ENCODE measurements at places on chromosomes 16 and 17.

DNA sequence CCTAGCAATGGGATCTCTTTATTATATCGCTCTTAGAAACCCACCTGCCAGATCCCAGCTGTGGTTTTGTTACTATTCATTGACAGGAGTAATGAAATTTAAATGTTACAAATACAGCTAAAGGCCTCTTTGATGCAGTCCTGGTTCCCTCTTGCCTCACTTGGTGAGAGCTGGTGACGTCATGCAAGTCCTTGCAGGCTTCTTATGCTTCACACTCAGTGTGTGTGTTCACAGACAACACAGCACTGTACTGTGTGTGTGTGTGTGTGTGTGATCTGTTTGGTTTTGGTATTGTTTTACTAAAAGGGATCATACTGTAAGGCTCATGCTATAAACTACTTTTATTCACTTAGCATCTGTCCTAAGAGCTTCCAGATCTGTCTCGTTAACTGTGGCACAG is 75.0 kb downstream of the USP22 start:
- no peak for DNase-seq

DNA sequence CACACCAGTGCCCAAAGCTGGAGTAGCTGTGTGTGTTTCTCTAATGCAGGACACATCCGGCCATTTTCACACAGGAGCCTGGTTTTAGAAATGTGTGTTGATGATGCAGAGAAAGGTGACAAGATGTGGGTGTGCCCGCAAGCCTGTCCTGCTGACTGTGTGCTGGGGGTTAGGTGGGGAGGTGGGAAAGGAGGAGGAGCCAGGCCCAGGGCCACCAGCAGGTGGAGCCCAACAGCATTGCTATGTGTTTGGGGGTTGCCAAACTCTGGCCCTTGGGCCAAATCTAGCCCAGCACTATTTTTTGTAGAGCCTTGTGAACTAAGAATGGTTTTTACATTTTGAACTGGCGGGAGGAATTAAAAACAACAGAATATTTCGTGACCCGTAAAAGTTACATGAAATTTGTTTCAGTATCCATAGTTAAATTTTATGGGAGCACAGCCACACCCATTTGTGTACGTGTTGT is 61.7 kb upstream of the LGALS9 start:
- no peak for DNase-seq

- DNase-seq: no peak
Measured at GRCh38 chr16:12147681-12148080, 171.1 kb downstream of the SNX29 start.

GRCh38 chr17:29086628-29087332 is 43.8 kb downstream of the PIPOX start:
- DNase-seq: no peak

- no peak for DNase-seq
Measured at GRCh38 chr17:82007495-82008257, 15.0 kb downstream of the CENPX start.

Data from HCT116 (cell line).